Daoy (cell line): ENCODE measurements at places on chromosomes 5 and 9. TPM values are rescaled to one million over a fixed set of nuclear protein-coding genes. Genes with fewer than 3 reads are reported as not detected.
A peak's percentile ranks its signal among the peaks of the same experiment; 100 is the strongest.

DNA sequence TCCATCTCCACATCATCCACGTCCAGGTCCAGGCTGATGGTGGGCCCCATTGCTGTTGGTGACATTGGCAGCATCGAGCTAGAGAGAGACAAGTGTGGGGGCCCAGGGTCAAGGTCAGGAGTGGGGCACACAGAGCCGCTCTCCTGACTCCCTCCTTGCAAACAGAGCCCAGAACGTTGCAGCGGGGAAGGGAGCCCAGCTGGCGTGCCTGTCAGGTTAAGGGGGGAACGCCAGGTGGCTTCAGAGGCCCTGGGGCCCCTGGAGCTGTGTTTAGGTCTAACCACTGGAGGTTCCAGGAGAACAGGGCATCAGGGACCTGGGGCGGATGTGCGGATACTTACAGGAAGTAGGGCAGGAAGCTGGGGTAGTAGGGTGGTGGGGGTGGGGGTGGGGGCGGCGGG, 7.5 kb downstream of the RNF44 start:
- DNase-seq = no peak

CENPP gene
- total RNA-seq = 7.6 and 12.7 TPM in 2 replicates

DNA sequence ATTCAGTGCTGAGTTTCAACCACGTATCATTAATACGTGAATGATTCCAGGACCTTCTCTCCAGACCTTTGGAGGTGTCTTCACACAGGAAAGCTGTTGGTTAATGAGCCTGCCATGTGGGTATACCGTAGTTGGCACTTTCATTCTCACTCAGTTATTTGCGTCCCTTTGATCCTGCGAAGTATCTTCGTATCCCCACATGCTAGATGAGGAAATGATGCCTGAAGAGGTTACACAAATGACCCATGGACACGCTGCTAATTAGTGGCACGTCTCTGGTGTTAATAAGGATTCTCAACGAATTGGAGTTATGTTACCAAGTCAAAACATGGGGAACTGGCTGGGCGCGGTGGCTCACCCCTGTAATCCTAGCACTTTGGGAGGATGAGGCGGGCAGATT, 65.7 kb upstream of the GNE start:
- no peak for DNase-seq

GRCh38 chr5:57174128-57174889, 450 bp downstream of the GPBP1 start:
- peak; percentile 55 for DNase-seq

GOLGA1 gene
- 17.2 and 23.2 TPM in 2 replicates for total RNA-seq

DNA sequence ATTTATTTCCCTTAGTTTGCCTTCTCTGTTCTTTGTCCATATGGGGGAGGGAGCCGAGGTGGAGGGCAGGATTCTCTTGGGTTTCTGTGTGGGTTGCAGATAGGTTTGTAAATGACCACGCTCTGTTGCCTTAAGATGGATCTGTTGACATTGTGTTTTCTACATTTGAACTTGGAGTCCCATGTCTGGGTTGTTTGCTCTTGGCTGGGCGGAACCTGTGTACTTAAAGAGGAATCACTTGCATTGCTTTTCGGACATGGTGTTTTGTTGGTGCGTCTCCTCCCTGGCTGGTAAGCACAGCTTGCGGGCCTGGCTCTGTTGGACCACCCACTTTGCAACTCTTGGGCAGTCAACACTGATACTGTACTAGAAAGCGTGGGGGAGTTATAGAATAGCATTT, 45.9 kb downstream of the EHMT1 start:
- DNase-seq = no peak

GRCh38 chr5:119275146-119275545, 80.7 kb upstream of the TNFAIP8 start:
- DNase-seq = peak; percentile 65

SMIM3 gene
- total RNA-seq = 41.9 and 47.1 TPM in 2 replicates

MEGF10 gene
- 0.03 and 0.80 TPM in 2 replicates for total RNA-seq

DNA sequence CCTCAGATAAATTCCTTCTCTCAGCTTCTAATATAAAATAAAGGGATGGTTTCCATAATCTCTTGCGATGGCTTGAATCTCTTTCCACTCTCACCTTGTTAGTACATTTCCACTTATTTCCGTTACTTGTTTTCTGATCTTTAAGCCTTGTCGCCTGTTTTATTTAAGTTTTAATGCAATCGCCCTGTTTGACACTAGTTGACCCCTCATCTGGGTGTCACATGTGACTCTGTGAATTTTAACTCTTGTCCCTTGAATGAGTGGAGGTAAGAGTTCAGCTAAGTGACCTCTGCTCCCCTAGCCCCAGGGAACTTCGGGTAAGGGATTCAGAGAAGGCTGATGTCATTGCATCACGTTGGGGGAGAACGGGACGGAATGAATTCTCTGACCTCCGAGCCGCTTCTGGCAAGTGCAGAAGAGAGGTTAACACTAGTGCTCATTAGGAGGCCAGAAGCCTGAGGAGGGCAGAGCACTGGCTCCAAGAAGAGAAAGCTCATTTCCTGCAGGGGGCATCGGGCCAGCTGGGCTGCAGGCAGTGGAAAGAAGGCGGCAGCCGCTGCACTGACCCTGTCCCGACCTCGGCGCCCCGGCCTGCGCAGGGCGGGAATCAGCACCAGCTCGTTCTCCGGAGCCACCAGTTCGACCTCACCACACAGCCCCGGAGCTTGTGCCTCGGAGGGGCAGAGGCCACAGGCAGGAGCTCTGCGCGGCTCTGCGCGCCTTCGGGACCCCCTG, 569 bp downstream of the HINT2 start:
- peak; percentile 79 for DNase-seq
